ENCODE measurements at places on chromosomes 12 and 14.

GRCh38 chr12:56661560-56661959 lies 15.8 kb upstream of the ATP5F1B start:
- no peak for DNase-seq

- DNase-seq: no peak
Measured at GRCh38 chr14:65195042-65195719, 92.9 kb upstream of the MAX start.

- no peak for DNase-seq
Measured at GRCh38 chr14:61329478-61330051, 8.2 kb downstream of the PRKCH start.

- DNase-seq: no peak
Measured at GRCh38 chr14:63512861-63513260, 30.3 kb downstream of the PPP2R5E start.

GRCh38 chr12:49017891-49018260 lies 700 bp downstream of the PRKAG1 start:
- no peak for DNase-seq

DNA sequence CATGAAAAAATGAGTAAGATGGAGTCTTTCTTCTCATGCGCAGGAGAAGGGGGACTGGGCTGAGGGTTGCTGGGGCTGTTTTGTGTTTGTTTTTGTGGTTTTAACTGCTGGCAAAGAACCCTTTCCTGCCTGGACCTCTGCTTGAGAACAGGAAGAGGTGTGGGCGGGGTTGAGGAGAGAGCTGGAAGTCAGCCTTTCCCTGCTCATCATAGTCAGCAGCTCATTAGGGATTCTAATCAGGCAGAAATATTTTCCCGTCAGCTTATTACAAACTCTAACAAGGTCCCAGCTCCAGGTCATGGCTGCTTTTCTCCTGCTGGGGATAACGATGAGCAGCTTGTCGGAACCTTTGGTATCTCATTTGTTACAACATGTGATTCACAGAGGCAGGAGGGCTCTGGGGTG lies 185.0 kb upstream of the NRXN3 start:
- no peak for DNase-seq

DNA sequence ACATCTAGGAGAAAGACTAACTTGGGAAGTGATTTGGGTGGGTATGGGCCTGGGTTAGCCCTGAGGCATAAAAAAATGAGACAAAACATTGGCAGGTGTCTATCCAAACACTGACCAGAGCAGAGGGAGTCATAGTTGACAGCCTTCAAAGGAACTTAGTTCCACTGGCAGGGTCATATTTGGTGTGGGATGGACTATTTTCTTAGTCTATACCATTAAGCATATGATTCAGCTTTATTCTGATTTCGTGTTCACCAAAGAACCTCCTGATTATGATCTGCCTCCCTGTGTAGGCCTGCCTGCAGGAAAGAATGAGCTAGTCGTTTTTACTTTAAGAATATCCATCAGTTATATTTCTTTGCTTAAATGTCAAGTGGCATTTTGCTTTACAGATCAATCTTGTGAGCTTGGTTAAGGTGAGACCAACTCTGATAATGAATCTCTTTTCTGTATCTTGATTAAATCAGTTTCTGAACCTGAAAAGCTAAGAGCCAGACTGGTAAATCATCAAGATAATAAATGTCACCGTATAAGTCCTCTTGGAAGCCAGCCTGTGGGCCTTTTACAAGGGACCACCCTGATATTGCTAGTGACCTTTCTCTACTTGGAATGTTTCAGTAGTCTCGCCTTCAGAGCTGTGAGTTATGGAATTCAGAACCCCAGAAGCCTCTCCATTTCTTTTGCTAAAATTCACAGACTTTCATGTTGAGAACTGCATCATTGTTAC lies 182.9 kb downstream of the MON2 start:
- no peak for DNase-seq

GRCh38 chr14:70804556-70805162 lies 4.7 kb downstream of the MAP3K9 start:
- DNase-seq: no peak

DNA sequence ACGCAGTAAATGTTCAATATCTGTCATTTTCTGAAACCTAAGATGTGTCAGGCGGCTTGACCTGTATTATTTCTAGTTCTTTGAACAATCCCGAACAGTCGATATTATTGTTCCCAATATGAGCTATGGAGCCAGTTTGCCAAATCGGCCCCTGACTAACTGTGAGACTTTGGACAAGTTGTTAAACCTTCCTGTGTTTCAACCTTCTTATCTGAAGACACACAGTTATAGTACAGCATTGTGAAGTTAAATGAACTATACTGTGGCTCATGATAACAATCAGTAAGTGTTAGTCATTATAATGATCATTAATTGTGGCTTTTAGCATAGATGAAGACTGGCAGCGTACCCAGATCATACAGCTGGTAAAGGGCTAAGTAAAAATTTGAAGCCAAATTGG lies 23.4 kb downstream of the DDX47 start:
- DNase-seq: no peak

DNA sequence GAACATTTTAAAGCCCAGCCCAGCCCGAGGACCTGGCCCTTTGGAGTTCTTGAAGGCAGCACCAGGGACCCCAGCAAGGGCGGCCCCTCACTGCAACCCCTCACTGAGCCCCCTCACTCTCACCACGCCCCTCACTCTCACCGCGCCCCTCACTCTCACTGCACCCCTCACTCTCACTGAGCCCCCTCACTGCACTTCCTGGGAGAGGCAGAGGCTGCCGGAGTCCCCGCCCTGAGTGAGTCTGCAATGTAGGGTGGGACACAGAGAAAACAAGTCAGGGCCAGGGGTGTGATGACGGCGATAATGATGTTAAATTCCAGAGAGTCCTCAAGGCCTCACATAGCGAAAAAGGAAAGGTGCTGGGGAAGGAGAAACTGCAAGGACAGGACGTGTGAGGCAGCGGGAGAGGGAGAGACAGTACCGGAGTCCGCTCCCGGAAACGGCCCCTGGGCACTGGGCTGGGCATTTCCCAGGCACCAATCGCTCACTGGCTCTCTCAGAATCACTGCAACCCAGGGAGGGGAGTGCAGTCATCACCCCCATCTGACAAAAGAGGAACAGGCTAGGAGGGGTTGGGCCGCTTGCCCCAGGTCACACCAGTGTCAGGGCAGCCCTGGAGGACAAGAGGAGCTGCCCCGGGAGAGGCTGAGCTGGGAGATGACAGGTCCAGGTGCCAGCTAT lies 24.9 kb downstream of the CCDC88C start:
- no peak for DNase-seq

GRCh38 chr14:89349171-89350008 lies 67.6 kb downstream of the FOXN3 start:
- peak; percentile 22 for DNase-seq

DNA sequence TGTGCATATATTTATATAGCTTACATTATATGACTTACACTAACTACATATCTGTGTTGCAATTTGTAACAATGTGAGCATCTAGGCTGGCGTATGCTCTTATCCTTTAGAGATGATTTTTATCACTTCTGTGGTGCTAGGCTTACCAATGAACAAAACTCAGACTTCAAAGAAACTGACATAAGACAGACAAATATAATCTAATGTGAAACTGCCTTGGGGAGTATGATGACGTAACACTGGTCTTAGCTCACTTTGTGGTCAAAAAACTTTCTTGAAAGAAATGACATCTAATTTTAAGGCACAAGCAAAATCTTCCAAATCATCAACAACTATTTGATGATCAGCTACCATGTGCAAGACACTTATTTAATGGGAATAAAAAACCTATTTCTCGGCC lies 50.0 kb downstream of the SOX5 start:
- no peak for DNase-seq

DNA sequence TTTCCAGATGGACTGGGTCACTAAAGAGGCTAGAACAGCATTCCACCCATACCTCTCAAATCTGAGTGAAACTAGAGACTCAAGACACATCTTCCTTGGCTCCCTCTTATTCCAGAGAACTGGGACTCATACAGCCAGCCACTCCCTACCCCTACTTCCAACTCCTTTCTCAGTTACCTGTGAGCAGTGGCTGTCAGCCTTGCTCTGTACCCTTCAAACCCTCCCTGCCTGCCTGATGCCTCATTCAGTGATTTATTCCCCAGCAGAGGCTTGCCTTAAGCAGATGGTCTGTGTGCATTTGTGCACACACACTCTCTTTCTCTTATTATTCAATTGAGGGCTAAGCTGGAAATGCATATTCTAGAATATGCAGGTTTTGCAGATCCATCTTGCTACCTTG lies 14.6 kb downstream of the GPR84 start:
- DNase-seq: peak; percentile 53

DNA sequence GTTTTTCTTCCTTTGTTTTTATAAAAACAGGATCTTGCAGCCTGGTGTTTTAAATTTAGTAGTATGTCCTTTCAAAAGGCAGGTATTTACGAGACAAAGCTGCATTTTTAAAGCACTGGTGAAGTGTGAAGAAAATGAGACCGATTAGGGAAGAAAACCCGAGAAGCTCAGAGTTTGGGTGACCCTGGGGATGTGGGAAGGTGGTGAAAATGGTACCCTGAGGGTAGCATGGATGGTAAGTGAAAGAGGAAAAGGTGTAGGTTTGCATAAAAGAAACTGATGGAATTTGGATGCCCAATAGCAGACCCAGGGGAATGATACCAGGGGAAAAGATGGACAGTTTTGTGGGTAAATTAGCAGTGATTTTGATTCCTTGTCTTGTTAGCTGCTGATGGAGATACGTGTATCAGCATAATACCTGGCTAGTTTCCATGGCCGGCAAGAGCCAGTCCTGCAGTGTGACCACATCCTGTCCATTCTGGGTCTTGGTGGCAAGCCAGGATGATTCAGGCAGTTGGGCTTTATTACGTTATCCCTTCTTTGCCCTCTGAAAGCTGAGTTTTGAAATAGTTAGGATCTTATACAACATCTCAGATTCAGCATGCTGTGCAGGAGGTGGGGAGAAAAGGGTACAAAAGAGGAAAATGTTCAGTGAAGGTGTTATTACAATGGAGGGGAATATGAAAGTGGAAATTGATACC lies 8.9 kb downstream of the BICD1 start:
- DNase-seq: no peak

Data from WERI-Rb-1 (cell line).